CD4-positive, alpha-beta T cell treated with Interleukin-15 for 4 hours (primary cell): ENCODE measurements at places on chromosomes 1 and 21.

DNA sequence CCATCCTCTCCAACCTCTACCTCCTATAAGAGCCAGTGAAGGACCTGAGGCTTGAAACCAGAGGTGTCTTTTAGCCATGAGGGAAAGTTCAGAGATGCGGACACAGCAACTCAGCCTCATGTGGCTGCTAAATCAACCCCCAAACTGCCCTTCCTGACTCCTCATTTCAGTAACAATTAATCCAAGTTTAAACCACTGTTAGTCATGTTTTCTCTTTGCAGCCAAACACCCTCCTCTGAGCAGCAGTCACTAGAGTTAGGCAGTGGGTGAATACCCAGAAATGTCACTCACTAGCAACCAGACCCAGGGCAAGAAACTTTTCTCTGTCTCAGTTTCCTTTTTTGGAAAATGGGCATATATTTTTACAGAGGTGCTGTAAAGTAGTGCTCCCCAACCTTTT lies 71.2 kb downstream of the KCNJ15 start:
- DNase-seq = no peak

DNA sequence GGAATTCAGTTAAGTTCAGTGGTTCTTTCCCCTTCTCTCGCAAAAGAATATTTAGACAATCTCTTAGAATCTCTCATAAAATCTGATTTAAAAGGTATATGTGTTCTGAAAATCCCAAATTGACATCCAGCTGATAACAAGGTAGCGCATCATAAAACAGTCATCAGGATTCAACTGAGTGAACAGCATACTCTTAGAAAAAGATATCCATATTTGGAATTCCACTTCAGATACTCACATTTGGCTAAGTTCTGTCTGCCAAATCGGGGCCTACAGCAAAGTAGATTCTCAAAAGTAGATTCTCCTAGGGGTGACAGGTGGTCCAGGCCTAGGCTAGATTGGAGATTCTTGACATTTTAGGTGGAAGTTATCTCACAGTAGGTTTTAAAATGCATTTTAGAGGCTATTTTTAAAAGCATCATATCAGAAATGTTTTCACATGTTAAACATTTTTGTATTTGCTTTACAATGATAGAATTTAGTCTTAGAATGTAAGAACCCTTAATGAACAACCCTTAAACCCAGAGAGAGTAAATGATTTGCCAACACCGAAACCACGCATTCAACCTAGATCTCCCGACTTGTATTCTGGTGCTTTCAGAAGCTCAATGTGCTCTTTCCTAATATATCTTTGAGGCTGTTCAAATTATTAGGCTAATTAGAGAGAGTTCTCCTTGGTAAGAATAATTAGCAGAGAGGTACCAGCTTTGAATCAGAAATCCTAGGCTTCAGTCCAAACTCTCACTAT lies 318.9 kb downstream of the LMO4 start:
- DNase-seq = no peak

DNA sequence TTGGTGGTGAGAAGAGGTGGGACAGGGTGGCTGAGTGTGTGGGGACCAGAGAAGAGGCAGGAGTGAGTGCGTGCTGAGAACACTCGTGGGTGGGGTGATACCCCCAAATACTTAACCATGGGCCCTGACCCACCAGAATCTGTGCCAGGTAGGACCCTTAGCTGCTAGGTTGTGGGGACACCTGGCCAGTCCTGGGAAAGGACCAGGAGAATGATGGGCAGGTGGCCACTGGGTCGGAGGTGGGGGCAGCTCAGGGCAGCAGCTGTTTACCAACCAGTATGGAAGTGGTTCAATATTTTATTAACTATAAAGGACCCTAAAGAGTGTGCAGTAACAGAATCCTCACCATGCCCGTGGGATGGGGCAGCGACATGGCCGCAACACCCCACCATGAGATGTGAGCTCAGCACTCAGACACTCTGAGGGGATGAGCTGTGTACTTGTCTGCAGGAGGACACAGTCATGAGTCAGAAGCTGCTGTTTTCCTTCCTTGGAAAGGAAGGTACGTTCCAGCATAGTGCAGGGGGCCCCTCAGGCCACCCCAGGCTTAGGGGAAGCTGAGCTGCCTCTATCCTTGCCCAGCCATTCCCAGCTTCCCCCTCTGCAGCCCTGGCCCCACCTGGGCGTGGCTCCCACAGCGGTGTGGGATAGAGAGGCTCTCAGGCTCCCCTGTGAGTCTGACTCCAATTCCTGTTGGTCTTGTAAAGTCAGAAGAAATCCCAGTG lies 25.4 kb downstream of the TEX35 start:
- DNase-seq = no peak

DNA sequence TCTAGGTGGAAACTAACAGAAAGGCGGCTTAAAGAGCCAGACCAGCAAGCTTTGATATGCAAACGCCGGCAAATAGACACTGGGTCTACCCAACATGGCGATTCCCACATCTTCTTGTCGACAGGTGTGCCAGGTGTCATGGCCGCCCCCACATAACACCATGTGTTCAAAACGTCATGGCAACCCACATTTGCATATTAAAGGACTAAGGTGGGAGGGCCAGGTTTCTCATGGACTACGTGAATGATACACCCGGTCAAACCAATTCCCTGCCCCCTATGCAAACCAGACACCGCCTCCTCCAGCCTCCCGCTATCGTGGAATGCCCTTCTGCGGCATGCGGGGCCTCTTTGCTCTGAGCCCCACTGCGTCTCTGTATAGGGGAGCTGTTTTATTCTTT lies 41.3 kb downstream of the ICOSLG start:
- DNase-seq = no peak

DNA sequence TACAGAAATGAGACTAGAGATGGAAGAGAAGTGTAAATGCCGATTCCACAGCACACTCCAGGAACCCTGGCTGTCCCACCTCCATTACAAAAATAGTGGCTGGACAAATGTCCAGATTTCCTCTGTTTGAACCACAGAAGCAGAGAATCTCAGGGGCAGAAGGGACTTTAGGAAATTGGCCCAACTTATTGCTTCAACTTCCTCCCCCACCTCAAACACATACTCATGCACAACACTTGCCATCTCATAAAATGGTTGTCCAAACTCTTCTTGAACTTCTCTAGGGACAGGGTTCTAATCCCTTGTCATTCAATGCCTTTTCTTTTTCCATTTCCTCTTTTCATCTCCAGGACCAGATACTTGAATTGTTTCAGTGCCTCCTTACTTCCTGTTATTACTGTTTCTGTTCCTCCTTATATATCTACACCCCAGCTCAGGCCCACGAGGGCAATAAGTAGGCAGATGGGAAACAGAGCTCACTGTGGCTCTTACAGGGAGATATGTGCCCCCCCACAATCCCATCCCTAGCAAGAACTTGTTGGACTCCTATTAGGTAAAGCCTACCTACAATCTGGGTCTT lies 8.5 kb upstream of the B4GALT3 start:
- DNase-seq = no peak

DNA sequence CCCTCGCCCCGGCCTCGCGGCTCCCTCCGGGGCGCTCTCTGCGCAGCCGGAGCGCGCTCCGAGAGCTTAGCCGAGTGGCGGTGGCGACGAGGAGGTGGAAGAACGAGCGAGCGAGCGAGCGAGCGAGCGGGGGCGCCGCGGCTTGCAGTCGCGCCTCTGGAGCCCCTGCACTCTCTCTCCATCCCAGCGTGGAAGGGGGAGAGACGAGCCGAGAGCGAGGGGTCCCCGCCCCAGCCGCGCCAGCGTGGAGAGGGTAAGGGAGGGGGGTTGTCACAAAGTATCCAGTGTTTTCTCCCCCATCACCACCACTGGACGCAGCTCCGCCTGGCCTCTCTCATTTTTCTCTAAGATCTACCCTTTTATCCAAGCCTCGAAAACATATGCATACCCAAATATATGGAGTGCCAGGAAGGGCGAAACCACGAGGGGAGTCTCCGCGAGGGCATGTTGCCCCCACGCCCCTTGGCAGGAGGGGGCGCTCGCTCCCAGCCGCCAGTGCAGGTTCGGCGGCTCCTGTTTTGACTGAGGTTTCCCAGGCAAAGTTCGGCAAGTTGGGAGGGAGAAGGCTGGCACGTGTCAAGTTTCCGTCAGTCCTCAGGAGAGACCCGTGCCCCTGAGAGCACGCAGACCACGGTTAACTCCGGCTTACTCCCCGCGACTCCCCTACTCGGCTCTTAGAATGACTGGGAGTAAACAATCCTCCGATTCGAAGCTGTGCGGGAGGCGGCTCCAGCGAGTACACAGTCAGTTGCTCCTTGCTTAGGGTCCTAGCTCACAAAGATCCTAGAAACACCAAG lies 569 bp upstream of the DAB1 start:
- no peak for DNase-seq

DNA sequence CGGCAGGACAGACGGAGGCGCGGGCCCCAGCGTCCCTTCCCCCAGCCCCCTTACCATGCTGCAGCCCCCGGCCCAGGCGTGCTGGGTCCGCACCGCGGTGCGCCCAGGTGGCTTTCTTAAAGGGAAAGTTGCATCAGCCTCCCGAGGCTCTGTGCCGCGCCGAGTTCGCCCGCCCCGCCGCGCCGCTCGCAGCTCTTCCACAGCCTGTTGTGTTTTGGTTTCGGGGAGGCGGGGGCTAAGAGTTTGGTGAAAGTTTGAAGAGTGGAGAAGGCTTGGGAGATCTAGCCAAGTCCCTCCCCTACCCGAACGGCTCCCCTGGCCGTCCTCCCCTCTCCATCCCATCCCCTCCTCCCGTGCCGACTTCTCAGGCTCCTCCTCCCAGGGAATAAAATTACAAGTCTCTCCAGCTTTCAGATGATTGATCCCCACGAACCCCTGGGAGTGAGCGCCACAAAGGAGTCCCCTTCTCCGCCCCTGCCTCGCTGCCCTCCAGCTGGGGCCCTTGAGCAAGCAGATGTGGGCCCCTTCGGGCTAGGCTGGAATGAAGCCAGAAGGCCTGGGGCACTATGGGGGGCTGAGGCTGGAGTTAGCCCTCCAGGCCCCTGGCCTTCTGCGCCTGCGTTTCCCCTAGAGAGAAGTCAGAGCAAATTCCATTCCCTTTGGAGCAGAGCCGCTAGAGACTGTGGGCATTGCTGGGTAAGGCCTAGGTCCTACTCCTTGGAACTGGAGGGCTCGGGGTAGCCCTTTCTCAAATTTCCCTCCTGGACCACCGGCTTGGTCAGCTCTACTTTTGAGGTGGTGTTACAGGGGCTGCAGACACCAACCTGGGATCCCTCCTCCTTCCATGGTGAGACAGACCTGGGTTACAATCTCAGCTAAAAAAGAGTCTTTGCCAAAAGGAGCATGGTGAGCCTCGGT lies at the start of gene SLC6A9:
TSS of gene SLC6A9 (minus strand) at position 211 of the 918 bp plus-strand sequence. CDS start 7,185 bp downstream, outside the sequence.
- DNase-seq = no peak

GRCh38 chr1:57072401-57073110 lies 106.7 kb upstream of the C8B start:
- no peak for DNase-seq

GRCh38 chr21:15058854-15059263 lies 5.9 kb downstream of the NRIP1 start:
- DNase-seq = no peak

DNA sequence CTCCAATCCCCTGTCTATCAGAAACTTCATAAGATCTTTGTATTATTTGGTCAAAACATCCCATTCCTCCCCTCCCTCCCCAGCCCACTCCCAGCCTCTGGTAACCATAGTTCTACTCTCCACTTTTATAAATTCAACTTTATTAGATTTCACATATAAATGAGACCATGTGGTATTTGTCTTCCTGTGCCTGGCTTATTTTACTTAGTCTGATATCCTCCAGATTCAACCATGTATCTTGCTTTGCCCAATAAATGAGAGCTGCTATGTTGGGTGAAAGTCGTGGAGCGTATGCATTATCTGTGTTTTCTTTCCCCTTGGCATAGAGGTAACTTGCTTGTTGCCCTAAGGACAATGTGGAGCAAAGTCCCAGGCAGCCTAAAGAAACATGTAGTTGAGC lies 28.5 kb upstream of the CHRM3 start:
- DNase-seq = no peak

GRCh38 chr1:165387505-165387904 lies 31.0 kb upstream of the LMX1A start:
- no peak for DNase-seq

GRCh38 chr1:50977575-50978143 lies 7.6 kb downstream of the CDKN2C start:
- DNase-seq = peak; percentile 16

- no peak for DNase-seq
Measured at GRCh38 chr1:3636531-3636930, 11.7 kb downstream of the TPRG1L start.

GRCh38 chr1:147627435-147628110 lies 42.8 kb downstream of the ACP6 start:
- DNase-seq = peak; percentile 62

- no peak for DNase-seq
Measured at GRCh38 chr1:183079712-183080388, 56.6 kb downstream of the LAMC1 start.

GRCh38 chr1:25906644-25907300 lies 553 bp upstream of the STMN1 start:
- peak; percentile 6 for DNase-seq

DNA sequence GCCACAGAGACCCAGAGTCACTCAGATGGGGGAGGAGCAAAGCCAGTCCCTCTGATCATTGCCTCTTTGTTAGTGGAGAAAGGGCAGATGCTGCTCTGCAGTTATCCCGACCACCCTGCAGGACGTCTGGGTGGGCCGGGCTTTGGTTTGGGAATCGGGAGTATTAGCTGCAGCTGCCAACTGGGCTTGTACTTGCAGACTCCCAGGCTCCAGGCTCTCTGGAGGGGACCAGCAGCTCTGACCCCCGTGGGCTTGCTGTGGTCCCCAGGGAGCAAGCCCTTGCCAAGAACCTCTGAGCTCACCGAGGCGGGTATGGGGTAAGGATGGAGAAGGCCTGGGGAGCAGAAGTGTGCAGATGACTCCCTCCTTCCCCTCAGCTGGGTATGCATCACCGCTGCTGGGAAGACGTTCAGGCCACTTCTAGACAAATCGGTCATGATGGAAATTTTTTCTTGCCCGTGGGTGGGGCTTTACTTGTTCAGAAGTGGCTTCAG lies 21.6 kb downstream of the MAPKAPK2 start:
- DNase-seq = no peak

DNA sequence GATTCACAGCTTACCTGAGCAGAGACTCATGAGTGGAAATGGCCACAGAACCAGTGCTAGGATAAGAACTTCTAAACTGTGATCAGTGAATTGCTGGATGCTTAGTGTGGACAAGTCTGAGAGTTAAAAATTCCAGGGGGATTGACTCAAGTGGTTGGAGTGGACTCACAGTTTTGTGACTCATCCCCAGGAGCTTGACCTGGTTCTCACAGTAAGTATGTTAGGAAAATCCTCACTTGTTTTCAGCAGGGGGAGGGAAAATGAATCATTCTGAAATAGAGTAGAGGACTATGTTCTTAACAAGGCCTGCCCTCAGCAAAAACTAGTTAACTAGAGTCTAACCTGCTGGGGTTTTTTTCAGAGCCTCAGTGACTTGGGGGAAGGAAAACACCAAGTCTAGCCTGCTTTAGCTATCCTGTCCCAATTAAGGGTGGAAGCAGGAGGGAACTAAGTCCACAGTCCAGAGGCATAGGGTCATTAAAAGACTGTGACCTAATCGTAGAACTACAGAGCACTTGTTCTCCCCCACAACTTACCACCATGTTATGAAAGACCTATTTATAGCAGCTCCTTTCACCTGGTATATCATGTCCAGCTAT lies 6.1 kb upstream of the CDC73 start:
- no peak for DNase-seq

GRCh38 chr21:30580132-30580531 lies 10.1 kb downstream of the KRTAP22-2 start:
- DNase-seq = no peak
